ENCODE measurements at places on chromosomes 3 and 15.

- no peak for DNase-seq
Observed at GRCh38 chr3:60033901-60034453, 984.2 kb upstream of the CFAP20DC start.

DNA sequence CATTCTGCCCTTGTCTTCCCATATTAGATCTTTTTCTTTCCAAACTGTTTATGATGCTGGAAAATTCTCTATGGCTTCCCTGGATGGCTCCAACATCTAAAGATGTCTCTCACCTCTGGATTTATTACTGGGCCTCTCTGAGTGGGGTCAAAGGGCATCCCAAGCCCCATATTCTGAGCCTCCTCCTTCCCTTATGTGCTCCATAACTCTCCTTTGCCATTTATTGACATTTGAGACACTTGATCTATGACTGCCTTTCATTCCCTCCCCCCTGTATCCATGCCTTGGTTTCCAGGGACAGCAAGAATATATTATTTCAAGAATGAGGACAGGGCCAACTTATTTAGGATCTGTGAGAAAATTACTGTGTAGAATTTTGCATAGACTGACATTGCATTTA is 369.3 kb upstream of the ONECUT1 start:
- DNase-seq, result no peak

- no peak for DNase-seq
Observed at GRCh38 chr3:119619094-119619493, 21.4 kb downstream of the PLA1A start.

- DNase-seq, result no peak
Observed at GRCh38 chr3:72246685-72247084, 461.7 kb upstream of the PROK2 start.

DNA sequence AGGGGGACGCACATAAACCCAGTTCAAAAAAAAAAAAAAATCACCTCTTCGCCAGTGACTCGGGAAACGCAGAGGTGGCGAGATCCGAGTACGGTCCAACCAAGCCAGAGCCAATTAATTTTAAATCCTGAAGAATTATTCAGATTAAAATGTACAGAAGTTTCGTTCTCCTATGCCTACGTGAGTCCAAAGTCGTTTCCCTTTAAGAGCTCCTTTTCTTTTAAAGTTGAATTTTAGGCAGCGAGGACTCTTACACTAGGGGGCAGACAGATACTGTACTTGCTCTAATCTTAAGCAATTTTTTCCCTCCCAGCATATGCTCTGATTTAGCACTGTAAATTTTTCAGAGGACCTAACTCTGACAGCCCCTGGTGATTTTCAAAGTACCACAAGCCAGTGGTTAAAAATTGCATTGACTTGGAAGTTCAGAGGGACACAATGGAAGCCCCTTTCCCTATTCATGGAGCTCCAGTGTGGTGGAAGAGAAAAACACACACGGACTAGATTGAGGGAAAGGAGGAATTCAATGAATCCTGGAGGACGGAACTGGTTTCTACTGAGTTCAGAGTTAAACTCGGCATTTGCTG is 3.3 kb upstream of the NR2F2 start:
- peak; percentile 96 for DNase-seq

DNA sequence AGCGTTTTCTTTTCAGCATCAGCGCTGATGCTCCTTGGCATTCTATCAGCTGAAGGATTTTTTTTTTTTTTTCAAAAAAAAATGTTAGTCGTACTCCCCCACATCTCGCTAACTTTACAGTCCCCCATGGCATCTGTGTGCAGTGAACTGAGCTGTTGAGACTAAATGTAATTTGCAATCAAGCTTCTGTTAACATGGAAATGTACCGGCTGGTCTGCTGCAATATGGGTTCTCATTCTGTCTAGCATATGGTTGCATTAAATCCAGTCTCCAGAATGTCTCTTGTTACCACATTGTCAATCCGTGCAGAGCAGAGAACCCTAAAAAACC is 32.2 kb upstream of the TPRG1 start:
- DNase-seq, result no peak

GRCh38 chr15:79677241-79677640 is 219.6 kb downstream of the MTHFS start:
- no peak for DNase-seq

GRCh38 chr3:46705751-46706552 is 4.8 kb downstream of the TMIE start:
- DNase-seq, result peak; percentile 51

DNA sequence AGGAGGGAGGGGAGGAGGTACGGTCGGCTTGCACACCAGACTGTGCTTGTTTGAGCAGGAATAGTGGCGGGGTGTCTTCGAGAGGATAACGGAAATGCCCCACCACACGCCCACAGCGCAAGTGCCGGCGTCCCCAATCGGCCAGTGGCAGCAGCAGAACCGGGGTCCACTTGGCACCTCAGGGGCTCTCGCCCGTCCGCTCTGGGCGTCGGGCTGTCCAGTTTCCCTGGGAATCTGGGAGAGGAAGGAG is 53.7 kb downstream of the CCDC54 start:
- peak; percentile 24 for DNase-seq

DNA sequence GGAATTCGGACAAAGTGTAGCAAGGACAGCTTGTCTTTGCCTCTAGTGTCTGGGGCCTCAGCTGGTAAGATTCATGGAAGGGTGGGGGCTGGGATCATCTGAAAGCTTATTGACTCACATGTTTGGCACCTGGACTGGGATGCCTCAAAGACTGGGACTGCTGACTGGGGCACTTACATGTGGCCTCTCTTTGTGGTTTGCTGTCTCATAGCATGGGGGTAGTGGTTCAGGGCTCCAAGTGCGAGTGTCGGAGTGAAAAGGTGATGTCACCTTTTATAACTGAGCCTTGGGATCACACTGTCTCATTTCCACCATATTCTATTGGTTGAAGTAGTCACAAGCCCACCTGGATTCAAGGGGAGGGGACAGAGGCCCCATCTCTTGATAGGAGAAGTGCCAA is 6.8 kb downstream of the MFSD1 start:
- DNase-seq, result peak; percentile 13

- peak; percentile 41 for DNase-seq
Observed at GRCh38 chr3:132787616-132788300, 65.5 kb upstream of the NPHP3 start.

DNA sequence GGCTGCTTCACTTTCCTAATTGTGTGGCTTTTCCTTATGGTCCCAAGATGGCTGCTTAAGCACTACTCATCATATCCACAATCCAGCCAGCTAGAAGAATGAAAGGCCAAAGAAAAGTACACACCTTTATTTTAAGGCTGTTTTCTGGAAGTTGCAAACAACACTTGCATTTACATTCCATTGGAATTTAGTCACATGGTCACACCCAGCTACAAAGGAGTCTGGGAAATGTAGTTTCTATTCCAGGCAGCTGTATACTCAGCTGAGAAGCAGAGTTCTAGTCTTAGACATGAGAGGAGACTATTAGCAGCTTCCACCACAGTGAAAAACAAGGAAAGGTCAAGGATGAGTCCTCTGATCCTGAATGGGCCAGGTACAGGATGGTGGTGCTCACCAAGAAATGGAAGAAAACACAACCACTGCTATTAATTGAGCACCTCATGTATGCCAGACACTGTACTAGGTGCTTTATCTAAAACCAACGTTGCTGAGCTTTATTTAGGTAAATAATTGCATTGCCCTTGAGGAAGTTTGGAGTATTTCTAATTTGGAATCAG is 28.0 kb upstream of the ATG7 start:
- DNase-seq, result peak; percentile 60

- peak; percentile 75 for DNase-seq
Observed at GRCh38 chr3:98602078-98602678, 8.8 kb upstream of the CPOX start.

GRCh38 chr3:120841264-120841663 is 66.7 kb upstream of the STXBP5L start:
- no peak for DNase-seq

DNA sequence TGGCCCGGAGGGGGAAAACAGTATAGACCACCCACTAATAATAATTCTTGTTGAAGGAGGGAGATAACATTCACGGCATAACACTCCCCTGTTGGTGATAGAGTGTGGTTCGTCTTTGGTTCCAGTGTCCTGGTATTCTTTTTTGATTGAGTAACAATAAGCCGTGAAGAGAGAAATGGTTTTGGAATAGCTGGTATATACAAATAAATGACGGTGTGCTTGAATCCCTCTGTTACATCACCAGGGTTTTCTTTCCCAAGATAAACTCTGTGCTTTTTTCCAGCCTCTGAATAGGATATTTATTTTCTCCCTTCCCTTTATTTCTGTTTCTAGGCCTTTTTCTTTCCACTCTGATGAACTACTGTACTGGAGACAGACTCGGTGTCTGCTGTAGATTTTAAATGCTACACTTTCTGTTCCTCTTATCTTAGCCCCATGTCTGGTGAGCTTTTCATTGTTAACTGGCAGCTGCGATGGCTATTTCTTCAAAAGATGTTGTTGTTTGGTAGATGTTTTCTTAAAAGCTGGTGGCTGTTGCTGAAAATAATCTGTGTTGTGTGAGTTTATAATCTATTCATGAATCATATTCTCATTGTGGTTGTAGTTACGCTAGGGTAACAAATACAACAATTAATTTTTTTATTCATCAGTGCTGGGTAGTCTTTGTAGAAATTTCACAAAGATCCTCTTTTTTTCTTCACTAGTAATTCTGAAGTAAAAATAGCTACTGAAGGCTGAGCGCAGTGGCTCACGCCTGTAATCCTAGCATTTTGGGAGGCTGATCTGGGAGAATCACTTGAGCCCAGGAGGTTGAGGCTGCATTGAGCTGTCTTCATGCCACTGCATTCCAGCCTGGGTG is 15.5 kb upstream of the SCAANT1 start:
- DNase-seq, result no peak

DNA sequence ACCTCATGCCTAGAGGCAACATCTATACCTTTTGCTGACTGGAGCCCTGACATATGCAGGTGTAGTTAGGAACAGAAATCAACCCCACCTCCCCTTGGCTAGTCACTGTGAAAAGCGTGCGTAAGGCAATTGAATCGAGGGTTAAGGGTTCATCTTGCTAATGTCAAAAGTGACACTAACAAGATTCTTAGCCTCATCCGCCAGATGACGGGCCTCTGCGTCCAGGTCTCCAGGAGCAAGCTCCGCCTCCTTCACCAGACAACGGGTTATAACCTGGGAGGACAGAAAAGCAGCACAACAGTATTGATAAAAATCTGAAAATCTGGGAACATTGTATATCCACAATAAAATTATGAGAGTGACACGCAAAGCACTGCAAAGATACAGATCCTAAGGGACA is 4.7 kb downstream of the SELENOS start:
- no peak for DNase-seq

DNA sequence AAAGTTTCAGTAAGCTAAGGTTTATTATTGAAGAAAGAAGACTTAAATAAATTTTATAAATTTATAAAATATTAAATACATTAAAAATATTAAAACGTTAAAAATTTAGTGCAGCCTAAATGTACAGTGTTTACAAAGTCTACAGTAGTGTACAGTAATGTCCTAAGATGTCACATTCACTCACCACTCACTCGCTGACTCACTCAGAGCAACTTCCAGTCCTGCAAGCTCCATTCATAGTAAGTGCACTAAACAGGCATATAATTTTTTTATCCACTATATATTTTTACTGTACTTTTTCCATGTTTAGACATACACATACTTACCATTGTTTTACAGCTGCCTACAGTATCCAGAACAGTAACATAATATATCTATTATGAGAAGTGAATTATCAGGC is 51.5 kb downstream of the TJP1 start:
- DNase-seq, result no peak

DNA sequence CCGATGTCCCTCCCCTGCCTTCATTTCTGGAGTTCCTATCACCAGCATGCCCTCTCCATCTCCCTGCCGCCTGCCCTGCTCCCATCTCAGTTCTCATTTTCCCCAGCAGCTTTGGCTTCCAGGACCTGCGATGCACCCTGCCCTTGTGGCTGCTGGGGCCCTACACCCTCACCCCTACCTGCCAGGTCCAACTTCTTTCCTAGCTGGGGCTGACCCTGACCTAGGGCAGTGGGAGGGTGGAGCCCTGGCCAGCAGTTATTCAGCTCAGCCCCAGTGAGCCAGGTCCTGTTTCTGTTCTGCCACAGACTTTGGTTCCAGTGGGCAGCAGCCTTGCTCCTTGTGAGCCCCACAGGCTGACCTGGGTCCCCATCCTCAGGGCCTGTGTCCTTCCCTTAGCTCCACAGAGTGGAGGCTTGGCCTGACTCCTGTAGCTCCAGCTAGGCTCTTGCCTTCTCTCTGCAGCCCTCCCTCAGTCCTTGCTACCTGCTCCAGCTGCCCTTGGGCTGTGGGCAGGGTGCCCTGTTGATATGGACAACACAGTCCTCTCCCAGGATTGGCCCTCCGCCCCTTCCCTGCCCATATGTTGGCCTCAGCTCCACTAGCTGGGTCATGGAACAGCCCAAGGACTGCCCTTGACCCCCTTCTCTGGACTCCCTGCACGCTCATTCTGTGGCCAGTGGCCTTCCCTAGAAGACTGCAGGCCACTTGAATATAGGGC is 34.7 kb upstream of the PDE8A start:
- no peak for DNase-seq

- DNase-seq, result no peak
Observed at GRCh38 chr3:112403103-112403502, 70.1 kb downstream of the CD200 start.

- no peak for DNase-seq
Observed at GRCh38 chr3:155919728-155920127, 49.3 kb downstream of the GMPS start.

GRCh38 chr15:44715142-44715796 is 4.0 kb downstream of the B2M start:
- no peak for DNase-seq

DNA sequence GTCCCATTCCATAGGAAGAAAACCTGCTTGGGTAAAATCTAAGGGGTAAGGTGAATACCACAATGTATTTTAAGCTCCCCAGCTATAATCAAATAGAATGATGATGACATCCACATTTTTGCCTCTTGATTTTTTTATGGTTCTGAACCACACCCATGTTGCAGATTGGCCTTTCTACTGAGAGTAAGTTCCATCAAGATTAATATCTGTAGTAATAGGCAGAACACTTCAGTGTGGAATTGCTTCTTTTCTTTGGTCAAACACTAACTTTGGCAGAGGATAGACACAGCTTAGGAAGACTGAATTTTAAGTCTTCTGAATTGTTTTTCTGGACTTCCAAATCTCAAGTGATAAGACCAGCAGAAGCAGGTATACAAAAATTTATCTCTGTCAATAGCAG is 27.0 kb downstream of the PLS1 start:
- DNase-seq, result no peak

- DNase-seq, result peak; percentile 46
Observed at GRCh38 chr3:170419557-170420087, 954 bp downstream of the CLDN11 start.

DNA sequence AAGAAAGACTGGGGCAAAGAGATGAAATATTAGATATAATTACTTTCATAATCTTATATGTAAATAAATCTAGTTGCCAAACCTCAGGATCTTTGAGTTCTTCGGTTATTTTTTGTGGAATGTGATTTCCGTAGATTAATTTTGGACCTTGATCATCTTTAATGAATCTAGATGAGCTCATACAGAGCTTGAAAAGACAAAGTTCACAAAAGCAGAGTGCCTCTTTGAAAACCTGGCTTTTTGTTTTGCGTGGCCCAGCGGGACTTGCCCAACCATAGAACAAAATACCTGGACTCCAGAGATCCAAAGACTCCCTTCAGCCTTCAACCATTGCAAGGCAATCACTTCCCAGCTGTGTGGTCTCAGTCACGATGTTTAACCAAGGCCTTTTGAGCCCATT is 54.8 kb upstream of the CHST2 start:
- no peak for DNase-seq

Measured in fibroblast of villous mesenchyme (primary cell).